ENCODE measurements at places on chromosomes 3 and 15.

DNA sequence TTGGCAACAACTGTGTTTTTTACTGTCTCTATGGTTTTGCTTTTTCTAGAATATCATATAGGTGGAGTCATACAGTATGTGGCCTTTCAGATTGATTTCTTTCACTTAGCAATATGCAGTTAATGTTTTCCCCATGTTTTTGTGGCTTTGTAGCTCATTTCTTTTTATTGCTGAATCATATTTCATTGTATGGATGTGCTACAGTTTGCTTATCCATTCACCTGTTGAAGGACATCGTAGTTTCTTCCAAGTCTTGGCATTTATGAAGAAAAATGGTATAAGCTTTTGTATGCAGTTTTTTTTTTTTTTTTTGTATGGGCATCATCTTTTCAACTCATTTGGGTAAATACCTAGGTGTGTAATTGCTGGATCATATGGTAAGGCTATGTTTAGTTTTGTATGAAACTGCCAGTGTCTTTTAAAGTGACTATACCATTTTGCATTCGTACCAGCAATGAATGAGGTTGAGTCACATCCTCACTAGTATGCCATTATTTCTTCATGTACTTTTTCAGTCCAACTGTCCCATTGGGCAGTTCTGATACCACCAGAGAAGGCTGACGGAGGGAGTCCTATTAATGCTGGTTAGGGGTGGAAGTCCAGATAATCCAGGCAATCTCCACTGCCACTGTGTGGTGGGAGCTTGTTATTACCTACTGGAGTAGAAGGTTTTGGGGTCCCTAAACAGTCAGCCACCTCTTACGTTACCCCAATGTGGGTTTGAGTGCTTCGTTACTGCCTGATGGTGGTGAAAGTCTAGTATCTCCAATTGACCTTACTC is 210.5 kb downstream of the DOCK3 start:
- no peak for DNase-seq

DNA sequence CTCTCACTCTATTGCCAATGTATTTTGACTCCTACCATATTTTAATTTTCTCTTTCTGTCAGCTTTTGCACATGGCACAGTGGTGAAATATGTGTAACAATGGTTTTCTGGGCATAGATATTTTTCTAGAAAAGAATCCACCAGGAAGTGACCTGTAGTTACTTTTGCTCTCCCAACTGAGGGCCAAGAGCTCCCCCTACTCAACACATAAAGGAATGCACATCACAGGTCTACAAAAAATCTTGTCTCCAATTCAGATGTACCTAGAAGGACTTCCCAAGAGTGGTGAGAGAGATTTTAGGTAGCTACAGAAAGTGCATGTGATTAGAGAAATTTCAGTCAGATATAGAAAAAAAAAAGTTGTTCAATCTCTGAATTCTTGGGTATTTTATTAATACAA is 15.6 kb downstream of the CPA3 start:
- DNase-seq = peak; percentile 61

DNA sequence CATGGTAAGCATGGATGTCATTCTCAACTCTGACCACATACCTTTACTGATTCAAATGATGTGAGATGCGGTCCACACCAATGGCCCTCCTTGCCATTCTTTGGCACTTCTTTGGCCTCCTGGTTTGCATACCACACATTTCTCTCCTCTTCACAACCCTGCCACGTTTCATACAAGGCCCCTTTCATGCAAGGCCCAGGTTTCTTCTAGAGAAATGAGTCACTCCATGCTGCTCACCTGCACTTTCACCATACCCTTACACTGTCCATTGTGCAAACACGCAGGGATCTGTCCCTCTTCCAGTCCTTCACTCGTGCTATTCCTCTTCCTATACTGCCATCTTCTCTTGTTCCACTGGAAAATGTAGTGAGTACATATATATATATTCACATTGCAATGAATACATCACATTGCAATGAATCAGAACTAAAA is 24.4 kb upstream of the SLC24A5 start:
- DNase-seq = no peak

- no peak for DNase-seq
These were observed 47.1 kb downstream of the DAPK2 start for GRCh38 chr15:63999177-63999576.

- no peak for DNase-seq
These were observed 128.2 kb downstream of the SOX2 start for GRCh38 chr3:181839916-181840297.

GRCh38 chr3:132236701-132237651 is 80.2 kb upstream of the ACP3 start:
- no peak for DNase-seq

DNA sequence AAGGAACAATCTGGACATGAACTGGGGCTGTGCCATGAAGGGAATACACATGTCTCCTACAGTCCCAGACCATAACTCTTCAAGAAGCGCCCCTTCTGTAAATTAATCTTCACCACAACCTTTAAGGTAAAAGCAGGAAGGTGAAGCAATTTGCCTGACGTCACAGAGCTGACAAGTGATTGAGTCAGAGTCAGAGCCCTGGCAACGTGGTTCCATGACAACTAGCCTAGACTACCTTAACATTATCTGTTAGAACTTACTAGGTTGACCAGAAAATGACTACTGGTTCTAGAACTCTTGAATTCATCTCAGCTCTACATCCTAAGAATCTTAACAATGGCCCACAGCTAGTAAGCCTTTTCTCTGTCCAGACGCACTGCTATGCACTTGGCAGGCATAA is 124.6 kb downstream of the NTRK3 start:
- DNase-seq = no peak

DNA sequence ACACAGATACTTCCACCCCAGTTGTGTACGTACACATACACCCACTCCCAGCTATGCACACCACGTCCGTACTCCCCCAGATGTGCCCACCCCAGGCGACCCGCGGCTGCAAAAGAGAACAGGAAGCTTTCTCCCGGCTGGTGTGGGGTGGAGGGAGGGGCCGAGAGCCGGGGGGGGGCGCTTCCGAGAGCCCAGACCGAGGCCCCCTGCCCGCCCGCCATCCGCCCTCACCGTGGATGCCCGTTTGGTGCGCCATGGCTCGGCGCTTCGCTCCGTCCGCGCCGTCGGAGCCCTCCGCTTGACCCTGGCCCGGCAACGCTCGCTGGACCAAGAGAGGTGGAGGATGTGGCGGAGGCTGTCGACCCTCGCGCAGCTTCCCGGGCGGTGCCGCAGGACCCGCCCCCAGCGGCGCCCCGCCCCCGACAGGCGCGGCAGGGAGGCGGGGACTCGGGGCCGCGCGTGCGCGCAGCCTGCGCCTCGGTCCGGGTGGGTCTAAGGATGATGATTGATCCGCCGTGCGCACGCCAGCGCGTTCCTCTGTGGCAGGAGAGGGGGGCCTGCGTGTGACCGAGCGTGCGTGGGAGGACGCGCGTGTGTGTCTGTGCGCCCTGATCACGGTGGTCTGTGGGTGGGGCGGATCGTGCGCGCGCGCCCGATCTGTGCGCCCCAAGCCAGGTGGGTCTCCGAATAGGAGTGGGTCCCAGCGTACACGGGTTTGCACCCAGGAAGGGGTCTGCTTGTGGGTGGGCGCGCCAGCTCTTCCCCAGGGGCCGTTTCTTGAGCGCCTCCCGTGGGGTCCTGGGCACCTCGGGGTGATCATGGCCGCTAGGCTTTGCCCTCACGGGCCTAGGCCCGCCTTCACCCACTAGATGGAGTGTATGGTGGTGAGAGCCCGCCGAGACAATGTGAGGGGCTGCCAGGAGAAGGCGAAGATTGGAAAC is at the start of gene TWF2:
TSS of gene TWF2 (minus strand) at position 398 of the 941 bp plus-strand sequence. CDS start at position 256, 142 bp downstream.
- DNase-seq = peak; percentile 75

DNA sequence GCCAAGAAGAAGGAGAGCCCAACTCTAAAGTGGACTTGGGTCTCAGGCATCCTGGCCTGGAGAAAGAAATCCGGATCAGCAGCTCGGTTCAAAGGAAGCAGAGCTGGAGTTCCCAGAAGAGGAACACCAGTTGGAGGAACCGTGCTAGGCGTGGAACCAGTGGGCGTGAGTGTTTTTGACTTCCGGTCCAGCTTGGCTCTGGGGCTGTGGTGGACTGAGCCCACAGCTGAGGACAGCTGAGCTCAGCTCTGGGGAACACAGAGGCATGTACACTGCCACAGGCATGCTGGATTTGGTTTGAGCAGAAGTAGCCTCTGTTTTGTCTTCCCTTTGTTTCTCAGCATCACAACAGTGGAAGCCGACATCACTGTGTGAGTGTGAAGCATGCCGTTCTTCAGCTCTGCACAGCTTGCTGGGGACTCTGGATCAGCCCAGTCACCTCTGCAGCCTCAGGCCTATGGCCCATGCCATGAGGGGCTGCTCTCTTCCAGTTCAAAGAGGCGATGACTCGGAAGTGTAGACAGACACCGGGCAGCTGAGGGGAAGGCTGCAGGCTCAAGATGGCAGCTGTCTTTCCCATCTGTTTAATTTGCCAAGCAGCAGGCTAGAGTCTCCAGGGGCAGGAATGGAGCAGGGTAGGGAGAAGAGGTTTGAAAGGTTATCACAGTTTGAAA is 185.8 kb upstream of the UBE3A start:
- no peak for DNase-seq

DNA sequence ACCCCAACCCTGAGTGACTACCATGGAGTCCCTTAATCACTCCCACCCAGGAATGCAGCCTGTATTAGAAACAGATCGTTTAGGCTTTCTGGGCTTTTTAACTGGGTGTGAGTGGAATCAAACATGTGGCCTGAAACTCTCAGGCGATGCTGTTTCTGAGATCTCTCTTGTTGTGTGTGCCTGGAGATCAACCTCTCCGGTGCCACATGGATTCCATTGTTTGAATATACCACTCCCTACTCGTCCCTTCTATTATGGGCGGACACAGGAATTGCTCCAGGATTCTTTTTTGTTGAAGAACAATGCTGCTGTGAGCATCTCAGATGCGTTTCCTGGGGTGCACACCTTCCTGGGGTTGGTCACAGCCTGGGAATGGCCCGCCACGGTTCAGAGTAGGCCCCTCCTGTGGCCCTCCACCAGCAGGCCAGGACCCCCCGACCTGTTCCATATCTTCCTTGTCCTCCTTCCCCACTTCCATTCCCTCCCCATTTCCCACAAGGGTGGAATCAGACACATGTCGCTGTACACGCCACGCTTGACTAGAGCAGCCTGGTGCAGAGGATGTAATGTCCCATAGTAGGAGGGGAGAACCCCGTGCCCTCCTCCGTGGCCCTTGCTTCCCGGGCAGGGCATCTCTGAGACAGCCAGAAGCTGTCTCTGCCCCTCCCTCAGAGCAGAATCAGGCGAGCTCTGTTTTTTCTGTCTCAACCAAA is 36.4 kb upstream of the PRR23E start:
- DNase-seq = peak; percentile 31

DNA sequence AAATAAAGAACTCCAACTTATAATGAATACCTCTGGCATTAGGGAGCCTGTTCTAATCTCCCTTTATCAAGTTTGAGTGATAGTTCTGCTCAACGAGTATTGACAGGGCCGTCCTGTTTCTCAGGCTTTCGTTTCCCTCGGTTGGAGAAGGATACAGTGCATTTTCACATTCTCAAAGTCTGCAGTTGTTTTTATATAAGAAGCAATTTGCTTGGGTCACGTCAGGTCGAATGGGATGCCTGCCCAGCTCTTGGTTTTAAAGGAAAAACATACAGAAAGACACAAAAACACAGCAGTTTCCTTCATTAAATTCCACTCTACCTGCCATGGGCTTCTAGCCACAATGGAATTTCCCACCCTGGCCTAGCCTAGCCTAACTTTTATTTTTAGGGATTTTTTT is 366.3 kb downstream of the TIGIT start:
- no peak for DNase-seq

DNA sequence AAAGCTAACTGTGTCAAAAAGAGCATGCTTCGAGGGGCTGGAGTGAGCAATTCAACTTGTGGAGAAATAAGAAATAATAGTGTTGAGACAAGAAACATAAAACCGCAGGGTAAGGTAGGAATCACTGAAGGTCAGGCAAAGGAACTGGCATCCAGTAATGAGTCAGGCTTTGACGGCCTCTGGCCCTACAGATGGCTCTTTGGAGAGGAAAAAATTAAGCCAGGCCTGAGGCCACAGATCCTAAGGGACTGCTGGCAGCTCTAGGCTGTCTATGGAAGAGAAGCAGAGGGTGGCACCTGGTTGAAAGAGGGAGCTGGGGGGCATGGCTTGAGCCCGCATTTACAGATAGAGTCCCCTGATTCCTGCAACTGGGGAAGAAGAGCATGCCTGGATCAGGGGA is 28.6 kb upstream of the ZSCAN2 start:
- DNase-seq = no peak

DNA sequence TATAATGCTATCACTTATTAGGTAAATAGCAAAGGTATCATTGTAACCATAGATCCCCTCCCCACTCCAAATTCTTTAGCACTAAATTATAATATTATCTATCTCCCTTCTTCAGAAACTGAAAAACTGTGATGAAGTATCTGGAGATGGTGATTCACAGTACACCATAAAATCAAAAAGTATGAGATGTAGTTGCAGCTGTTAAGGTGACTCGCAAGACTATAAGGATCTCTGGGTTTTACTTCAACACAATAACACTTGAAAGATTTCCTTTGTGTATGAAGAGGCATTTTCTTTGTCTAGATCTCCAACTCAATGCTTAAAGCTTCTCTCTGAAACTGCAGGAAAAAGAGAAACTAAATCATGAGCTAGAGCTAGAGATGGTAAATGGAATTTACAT is 46.9 kb downstream of the IFT57 start:
- DNase-seq = no peak

DNA sequence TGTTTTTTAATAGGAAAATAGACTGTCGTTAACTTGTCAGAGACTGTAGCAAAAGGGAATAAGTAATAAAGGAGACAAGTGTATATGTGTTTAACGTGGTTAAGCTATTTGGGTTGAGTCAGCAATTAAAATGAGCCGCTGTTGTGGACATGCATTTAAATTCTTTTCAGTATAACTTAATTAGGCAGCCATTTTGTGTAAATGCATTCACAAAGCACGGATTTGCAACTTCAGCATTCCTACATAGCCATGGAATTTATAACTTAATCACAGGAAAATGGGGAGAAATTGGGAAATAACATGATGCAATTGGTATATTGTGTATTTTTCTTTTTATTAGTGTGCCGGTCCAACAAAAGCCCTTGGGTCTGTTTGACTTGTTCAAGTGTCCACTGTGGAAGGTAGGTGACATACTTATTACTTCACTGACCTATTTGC is 27.9 kb downstream of the USP3 start:
- DNase-seq = no peak

GRCh38 chr15:87707071-87707470 is 549.5 kb downstream of the NTRK3 start:
- DNase-seq = no peak

GRCh38 chr15:61827131-61827530 is 233.1 kb downstream of the VPS13C start:
- DNase-seq = no peak

GRCh38 chr3:52126036-52126435 is 28.2 kb downstream of the POC1A start:
- no peak for DNase-seq

DNA sequence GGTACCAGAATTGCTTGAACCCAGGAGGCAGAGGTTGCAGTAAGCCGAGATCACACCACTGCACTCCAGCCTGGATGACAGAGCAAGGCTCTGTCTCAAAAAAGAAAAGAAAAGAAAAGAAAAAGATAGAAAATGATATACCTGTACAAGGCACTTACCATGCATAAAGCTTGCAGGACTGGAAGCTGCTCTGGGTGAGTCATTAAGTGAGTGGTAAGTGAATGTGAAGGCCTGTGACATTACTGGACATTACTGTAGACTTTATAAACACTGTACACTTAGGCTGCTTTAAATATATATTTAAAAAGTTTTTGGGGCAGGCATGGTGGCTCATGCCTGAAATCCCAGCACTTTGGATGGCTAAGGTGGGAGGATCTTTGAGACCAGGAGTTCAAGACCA is 99.2 kb downstream of the SLMAP start:
- DNase-seq = no peak
